ENCODE measurements at places on chromosomes 6 and 20.

DNA sequence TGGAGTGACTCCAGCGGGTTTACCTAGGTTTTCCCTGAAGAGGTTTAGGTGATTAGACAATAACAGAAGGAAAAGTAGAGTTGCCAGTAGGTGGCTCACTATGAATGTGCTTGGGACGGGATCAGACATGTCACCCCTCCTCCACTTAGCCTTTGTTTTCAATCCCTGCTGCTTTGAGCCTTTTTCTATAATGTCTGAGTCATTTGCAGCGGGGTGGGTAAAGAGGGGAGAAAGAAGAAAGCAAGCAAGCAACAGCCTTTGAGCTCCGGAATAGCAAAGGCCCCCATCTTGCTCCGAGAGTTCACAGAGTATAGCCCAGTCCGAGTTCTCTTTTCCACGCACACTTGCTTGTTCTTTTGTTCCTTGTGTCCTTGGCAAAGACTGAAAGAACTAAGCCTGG lies 129.1 kb downstream of the PACRG start:
- DNase-seq, result peak; percentile 99

DNA sequence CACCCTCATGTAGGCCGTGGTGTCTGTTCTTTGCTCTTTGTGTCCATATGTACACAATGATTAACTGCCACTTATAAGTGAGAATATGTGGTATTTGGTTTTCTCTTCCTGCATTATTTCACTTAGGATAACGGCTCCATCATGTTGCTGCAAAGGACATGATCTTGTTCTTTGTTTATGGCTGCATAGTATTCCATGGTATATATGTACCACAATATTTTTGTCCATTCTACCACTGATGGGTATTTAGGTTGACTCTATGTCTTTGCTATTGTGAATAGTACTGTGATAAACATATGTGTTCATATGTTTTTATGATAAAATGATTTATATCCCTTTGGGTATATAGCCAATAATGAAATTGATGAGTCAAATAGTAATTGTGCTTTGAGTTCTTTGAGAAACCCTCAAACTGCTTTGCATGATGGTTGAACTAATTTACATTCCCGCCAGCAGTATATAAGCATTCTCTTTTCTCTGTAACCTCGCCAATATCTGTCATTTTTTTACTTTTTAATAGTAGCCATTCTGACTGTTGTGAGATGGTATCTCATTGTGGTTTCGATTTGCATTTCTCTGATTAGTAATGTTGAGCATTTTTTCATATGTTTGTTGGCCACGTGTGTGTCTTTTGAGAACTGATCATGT lies 174.4 kb upstream of the NT5E start:
- DNase-seq, result no peak

DNA sequence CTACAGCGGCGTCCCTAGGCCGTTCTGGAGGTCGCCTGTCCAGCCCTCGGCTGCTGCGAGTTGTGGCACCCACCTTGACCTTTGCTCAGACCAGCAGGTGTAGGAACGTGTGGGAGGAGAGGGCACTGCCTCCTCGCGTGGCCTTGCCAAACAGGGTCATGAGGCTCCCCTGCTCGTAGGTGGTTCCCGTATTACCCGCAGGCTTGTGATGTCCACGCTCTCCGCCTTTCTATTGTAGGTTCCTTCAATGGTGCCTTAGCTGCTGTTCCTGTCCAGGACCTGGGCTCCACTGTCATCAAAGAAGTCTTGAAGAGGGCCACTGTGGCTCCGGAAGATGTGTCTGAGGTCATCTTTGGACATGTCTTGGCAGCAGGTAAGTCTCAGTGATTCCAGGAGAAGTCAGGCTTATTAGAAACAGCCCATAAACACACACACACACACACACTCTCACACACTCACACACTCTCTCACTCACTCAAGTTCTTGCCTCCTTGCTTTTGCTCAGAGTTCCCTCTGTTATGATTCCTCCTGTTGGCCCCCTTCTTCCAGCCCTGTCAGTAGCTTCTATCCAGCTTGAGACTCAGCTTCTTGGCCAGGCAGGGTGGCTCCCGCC lies 942 bp downstream of the ACAT2 start:
- DNase-seq, result peak; percentile 34

- DNase-seq, result no peak
Observed at GRCh38 chr6:84882768-84883766, 118.7 kb upstream of the TBX18 start.

- no peak for DNase-seq
Observed at GRCh38 chr6:80696268-80696667, 589.8 kb downstream of the BCKDHB start.

- DNase-seq, result peak; percentile 42
Observed at GRCh38 chr6:109087661-109088264, 6.9 kb downstream of the SESN1 start.

DNA sequence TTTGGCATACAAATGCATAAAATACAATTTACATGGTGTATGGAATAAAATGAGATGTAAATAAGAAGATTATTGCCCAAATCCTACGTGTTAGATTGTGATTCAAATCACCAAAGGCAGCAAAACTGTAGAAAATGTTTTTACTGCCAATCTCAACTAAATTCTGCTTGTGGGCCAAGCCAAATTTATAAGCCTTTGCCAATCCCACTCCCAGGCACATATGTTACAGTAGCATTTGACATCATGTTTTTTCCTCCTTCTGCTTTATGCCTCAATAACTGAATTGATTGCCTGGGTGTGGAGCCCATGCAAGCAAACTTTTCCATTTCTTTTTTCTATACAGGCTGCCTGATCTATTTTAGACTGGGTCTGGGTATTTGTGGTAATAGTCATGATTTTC lies 36.3 kb upstream of the LRRC1 start:
- no peak for DNase-seq

- DNase-seq, result no peak
Observed at GRCh38 chr6:16705081-16705993, 55.9 kb downstream of the ATXN1 start.

DNA sequence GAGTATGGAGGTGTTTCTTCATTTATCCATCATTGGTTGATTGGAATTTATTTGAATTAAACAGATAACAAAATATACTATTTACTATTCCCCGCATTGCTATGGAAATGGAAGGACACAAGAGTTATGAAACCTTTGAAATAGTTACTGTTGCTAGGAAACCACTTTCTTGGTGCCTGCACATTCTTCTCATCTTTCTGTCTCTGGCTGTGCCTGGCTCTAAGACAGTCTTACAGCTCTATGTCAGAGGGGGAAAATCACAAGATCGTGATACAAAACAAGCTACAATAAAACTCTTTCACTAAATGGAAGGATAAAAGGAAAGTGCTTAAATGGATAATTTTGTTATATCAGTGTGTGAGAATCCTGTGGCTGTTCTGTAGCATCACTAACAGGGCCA lies 453.0 kb downstream of the LMBRD1 start:
- peak; percentile 60 for DNase-seq

GRCh38 chr20:32762754-32763201 lies 593 bp downstream of the DNMT3B start:
- DNase-seq, result no peak

Measured in pons (tissue), 1 donor.